ENCODE measurements at places on chromosomes 12 and 14.
A peak's percentile ranks its signal among the peaks of the same experiment; 100 is the strongest.

- DNase-seq: no peak
Observed at GRCh38 chr12:89674326-89674942, 34.2 kb downstream of the ATP2B1 start.

- DNase-seq: no peak
Observed at GRCh38 chr12:86414201-86414600, 158.0 kb upstream of the MGAT4C start.

DNA sequence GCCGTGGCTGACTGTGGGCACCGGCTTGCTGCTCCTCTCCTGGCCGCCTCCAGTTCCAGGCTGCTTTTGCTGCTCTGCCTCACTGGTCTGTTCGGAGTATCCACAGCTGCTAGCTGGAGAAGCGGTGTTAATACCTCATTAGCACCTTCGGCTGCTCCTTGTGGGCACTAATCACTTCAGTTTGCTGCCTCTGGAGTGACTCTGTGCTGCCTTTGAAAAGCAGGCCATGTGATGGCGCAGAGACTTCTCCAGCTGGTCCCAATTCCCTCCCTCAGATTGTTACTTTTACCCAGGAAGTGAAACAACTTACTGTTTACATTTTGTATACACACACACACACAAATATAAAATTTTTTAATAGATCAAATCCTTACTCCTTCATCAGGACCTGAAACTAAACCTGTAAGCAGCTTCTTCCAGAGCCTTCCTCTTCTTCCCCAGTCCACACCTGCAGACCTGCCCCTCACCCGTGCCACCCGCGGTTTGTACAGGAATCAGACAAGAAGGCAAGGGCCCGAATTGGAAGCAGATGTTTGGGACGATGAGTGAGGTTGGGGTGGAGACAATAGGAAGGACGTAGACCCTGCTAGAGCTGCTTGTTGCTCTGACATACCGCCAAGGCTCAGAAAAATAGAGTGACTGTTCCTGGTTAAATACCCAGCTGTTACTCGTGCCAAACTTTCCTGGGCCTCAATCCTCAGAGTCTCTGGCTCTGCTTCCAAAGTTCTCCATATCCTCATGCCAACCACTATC lies 41.5 kb upstream of the LTBP2 start:
- no peak for DNase-seq

DNA sequence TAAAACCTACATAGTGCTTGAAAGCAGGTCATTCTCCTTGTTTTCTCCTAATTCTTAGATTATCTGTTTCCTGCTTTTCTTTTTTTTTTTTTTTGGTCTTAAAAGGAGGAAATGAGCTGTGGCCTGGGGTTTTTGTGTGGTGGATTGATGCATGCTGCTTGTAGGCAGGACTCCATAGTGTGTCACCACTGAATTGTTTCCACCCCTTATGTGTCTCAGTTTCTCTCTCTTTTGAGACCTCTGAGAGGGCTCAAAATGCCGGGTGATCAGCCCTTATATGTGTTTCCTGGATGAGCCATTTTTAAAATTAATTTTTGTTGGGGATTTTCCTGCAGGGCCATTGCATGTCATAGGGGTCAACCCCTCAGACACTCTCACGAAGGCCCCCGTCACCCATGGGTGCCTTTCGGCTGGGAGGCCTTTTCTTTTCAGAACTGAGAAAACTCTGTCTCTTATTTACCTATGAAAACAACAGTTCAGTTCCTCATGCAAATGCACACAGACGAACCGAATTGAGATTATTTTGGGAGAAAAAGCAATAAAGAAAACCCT lies 32.0 kb upstream of the LRRK2 start:
- no peak for DNase-seq

GRCh38 chr14:22071006-22071405 lies 397.4 kb upstream of the OR4E1 start:
- DNase-seq: no peak

GRCh38 chr12:79452906-79453305 lies 237.9 kb downstream of the PAWR start:
- DNase-seq: no peak

DNA sequence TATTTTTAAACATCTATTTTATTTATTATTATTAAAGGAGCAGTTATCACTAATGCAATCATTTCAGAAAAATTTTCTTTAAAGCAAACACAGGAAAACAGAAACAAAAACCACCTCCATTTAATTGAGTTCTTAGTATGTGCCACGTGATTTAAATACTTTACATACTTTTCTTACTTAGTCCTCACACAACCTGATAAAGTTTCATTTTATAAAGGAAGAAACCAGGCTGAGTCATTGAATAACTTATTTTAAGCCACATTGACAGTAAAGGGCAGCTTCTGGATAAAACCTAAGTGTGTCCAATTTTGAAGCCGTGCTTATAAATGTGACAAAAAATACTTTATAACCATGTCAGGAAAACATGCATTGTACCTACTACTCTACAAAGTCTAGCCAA lies 57.1 kb upstream of the PCED1B start:
- DNase-seq: no peak

DNA sequence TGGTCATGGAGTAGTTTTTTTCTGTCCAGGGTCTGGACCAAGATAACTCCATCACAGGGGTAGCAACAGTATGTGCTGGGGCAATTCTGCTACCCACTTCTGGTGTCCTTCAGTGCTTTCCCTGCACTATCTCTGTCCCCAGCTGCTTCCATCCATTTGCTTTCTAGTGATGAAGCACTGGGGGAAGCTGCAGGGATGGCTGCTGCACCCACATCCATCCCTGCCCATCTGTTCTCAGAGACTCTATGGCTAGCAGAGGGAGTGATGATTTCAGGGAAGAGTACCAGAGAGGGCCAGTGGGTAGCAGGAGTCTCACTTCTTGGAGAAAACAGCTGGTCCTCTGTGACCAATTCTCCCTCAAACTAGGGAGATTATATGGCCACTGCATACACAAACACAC lies 44.1 kb downstream of the ETV6 start:
- DNase-seq: no peak

- no peak for DNase-seq
Observed at GRCh38 chr12:95291501-95291900, 73.9 kb downstream of the VEZT start.

GRCh38 chr12:62371661-62372060 lies 95.0 kb upstream of the MON2 start:
- no peak for DNase-seq

- DNase-seq: no peak
Observed at GRCh38 chr12:106058256-106059182, 80.2 kb downstream of the NUAK1 start.

DNA sequence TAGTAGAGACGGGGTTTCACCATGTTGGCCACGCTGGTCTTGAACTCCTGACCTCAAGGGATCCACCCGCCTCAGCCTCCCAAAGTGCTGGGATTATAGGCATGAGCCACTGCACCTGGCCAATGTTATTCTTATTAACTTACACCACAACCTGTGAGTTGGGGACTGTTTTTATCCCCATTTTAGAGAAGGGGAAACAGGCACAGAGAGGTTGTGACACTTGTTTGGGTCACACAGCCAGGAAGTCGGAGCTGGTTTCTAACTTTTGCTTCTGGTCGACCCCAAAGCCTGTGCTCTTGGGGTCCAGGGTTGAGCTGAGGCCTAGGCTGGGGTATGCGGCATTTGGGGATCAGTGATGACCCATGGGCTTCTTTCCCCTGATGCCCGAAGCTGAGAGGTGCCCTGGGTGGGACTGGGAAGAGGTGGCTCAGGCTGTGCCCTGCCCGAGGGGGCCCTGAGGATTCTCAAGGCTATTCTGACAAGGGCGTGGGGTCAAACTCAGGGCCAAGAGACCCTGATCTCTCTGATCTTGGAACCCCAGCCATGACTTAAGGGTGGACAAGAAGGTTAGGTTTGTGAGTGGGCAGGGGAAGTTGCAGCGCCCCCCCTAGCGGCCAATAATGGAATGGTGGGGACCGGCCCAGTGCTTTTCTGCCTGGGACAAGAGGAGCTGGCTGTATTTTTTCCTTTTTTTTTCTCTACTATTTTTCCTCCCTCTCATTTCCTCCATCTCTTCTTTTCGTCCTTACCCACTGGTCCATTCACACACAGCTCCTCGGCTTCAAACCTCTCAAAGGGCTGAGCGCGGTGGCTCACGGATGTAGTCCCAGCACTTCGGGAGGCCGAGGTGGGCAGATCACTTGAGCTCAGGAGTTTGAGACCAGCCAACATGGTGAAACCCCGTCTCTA lies 3.0 kb downstream of the SDSL start:
- DNase-seq: peak; percentile 53

DNA sequence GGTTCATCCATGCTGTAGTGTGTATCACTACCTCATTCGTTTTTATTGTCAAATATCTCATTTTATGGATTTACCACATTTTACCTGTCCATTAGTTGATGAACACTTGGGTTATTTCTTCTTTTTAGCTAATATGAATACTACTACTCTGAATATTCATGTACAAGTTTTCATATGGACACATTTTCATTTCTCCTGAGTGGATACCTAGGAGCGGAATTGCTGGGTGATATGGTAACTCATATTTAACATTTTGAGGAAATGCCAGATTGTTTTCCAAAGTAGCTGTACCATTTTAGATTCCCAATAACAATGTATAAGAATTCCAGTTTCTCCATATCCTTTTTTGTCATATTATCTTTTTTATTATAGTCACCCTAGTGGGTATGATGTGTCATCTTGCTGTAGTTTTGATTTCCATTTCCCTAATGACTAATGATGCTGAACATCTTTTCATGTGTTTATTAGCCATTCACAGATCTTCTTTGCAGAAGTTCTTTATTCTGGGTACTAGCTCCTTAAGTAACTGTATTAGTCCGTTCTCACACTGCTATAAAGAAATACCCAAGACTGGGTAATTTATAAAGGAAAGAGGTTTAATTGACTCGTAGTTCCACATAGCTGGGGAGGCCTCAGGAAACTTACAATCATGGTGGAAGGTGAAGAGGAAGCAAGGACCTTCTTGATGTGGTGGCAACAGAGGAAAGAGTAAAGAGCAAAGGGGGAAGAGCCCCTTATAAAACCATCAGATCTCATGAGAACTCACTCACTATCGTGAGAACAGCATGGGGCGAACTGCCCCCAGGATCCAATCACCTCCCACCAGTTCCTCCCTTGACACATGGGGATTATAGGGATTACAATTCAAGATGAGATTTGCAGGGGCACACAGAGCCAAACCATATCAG lies 11.9 kb downstream of the NRDE2 start:
- no peak for DNase-seq

GRCh38 chr12:128817111-128818015 lies 6.4 kb downstream of the SLC15A4 start:
- no peak for DNase-seq

- DNase-seq: no peak
Observed at GRCh38 chr12:65188179-65188701, 18.9 kb downstream of the LEMD3 start.

DNA sequence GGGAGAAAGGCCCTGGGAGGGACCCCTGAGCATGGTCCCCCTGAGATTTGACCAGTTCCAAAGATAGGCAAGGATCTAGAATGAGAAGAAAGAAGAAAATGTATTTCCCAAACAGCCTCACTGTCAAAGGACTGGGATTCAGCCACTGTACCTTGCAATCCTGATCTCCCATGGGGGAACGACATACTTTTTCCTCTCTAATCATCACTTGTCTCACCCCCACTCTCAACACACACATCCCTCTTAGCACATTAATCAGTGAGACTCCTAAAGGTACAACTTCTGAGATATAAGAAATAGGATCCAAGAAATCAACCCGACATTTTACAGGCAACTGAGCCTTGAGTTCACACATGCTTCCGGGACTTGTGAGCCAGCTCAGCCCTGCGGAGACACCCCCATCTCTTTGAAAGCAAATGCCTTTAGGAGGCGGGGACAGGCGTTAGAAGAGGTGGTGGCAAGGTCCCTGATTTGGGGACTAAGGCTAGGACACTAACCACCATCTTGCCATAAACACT lies 1.4 kb downstream of the MAP3K9 start:
- DNase-seq: peak; percentile 12

DNA sequence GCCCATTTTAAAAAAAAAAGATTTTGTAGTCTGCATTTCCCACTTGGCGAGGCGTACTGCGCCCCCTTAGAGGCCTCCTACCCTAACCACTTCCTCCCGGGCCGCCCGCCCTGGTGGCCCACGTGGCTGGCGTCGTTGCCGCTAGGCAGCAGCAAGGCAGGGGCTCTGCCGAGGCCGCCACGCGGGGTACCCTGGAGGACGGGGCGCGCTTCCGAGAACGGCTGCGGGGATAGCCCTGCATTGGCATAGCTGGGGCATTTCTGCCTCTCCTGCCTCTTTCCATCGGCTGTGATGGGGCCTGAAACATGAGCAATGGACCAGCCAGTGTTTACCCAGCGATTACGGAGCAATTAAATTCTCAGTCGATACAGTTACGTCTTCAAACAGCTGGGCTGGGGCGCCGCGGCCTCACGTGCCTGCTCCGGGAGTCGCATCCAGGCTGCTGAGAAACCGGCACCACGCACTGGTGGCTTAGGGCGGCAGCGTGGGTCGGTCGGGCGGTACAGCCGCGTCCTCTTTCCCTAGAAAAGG lies 38.0 kb downstream of the IQSEC3 start:
- no peak for DNase-seq

DNA sequence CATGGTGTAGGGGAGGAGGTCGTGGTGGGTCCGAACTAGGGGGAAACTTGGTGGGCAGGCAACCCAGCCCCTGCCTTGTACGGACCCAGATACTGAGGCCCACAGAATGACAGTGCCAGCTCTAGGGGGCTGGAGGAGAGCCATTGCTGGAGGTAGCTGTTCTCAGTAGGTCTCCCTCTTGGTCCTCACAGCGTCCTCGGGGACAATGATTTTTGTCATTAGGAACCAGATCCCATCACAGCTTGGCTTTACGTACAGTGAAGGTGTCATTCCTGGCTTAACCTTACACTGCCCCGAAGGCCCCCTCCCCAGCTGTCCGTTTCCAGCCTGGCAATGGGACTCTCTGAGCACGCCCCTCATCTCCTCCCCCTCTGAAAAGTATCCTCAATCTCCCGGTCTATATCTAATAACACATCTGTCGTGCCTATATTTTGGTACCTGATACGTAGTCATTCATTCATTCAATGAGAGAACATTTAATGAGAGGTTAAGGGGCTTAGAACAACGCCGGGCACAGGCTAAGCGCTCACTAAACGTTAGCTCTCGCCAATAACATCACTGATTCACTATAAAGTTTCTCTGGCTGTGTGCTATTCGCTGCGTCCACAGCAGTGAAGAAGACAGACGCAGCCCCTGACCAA lies 597 bp upstream of the DYNC1H1 start:
- no peak for DNase-seq

- DNase-seq: no peak
Observed at GRCh38 chr14:95468448-95469133, 47.9 kb downstream of the SYNE3 start.

DNA sequence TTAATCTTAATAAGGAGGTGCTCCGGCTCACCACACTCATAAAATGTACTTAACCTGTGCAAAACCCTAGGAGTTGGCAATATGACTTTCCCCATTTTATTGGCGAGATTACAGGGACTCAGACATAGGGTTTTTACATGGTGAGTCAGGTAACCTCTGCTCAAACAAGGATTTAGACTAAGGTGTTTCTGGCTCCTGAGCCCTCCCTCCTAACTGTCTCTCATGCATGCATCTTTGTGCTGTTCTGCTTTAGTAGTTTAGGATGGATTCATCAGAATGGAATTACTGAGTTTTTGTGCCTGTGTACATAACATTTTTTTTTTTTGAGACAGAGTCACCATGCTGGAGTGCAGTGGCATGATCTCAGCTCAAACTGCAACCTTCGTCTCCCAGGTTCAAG lies 993.3 kb upstream of the TMEM132C start:
- DNase-seq: no peak

GRCh38 chr12:77120156-77121085 lies 55.1 kb upstream of the E2F7 start:
- DNase-seq: no peak

- no peak for DNase-seq
Observed at GRCh38 chr14:68372368-68372767, 420.5 kb downstream of the ZFP36L1 start.

- peak; percentile 43 for DNase-seq
Observed at GRCh38 chr14:90518941-90519256, 122.1 kb downstream of the CALM1 start.

All from stimulated activated CD4-positive, alpha-beta T cell treated with anti-CD3 and anti-CD28 coated beads, Interleukin-12 subunit alpha, Interleukin-12 subunit beta, amount 100 ng/mL, for 24 hours (primary cell).